ENCODE measurements at places on chromosomes 7 and 10.
A peak's percentile ranks its signal among the peaks of the same experiment; 100 is the strongest.

- DNase-seq: no peak
These were observed 28.6 kb downstream of the ST7 start for GRCh38 chr7:116981939-116982338.

GRCh38 chr7:99782012-99782953 is 1.7 kb downstream of the CYP3A4 start:
- DNase-seq: peak; percentile 6

DNA sequence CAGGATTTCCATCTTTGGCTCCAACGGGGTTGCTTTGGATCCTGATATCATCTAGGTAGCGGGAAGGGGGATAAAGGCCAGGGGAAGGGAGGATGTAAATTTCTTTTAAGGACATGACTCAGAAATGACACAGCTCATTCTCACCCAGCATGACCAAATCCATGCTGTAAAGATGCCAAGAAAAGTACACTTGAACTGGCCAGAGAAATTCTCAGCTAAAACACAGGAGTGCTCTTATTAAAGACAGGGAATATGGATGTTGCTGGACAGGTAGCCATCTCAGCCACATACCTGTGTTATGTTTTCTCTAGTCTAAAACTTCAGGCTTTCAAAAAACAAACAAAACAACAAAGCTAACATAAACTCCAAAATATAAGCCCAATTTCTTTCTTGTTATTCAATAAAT is 68.3 kb downstream of the NAMPT start:
- peak; percentile 14 for DNase-seq

GRCh38 chr7:112162142-112162766 is 43.9 kb downstream of the DOCK4 start:
- DNase-seq: peak; percentile 79

GRCh38 chr7:57179776-57180415 is 47.7 kb upstream of the ZNF479 start:
- no peak for DNase-seq

DNA sequence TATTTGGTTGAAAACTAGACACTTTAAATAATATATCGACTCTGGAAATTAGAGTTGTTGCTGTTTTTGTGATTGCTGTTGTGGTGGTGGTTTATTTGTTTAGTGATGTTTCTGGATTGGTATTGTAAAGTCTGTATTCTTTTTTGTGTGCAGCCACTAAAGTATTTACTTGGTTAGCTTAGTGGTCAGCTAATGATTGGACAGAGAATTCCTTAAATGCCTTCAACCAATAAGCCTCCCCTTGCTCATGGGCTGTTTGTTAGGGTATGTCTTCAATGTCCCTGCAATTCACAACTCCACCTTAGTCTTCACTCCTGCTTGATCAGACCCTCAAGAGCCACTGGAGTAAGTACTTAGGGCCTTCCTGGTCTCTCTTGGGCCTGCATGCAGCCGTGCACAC is 71.0 kb downstream of the PAXIP1 start:
- no peak for DNase-seq

DNA sequence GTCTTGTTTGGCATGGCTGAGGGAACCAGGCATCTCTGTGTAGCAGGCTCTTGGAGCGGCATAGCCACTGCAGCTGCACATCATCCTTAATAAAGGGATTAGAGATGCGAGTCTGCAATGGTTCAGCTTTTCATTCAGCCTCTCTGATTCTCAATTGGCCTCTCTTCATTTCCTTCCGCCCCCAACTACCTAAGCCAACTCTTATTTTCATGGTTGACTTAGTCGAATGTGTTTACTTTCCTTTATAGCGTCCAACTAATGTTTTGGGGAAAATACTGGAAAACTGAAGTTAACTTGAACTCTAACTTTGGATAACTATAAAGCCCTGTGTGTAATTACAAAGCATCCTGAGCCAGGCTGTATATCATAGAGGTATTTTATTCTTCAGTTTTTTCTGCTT is 202.2 kb upstream of the KIAA1217 start:
- no peak for DNase-seq

DNA sequence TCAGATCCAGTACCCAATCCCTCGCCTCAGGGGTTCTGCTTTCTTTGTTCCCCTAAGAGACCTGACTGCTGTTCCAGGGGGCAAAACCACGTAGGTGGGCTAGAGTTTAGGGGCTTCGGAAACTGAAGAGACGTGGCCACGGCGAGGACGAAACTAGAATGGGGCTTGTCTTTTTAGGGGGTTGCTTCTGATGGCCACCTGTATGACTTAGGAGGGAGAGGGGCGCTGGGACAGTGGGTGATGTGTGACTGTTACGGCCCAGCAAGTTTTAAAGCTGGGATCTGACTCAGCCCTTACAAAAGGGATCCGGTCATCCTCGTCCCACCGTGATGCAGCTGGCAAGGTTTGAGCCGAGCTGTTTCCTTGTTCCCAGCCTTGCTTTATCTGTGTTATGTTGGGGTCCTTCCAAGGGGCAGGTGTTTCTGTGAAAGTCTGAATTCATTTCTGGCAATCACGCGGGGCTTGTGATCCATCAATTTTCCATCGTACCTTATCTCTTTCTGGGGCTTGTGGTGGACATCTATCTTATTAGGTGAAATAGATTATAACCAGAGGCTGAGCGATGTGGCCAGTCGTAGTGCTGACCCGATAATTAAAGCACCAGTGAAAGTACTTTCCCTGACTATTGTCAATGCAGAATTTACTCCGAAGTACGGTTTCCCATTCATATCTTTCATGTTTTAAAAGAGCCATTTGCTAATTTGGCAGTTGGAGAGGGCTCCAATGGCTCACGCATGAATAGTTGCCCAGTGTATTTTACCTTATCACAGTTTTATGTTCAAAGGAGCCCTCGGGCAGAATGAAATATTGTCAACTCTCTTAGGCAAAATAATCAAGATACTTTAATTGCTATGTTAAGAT is 830 bp downstream of the MET start:
- peak; percentile 64 for DNase-seq

GRCh38 chr10:89269433-89270152 is 18.0 kb upstream of the LIPA start:
- no peak for DNase-seq

Measured in eye (tissue), 1 donor.